ENCODE measurements at places on chromosomes 6 and 20. TPM values are rescaled to one million over a fixed set of nuclear protein-coding genes. Genes with fewer than 3 reads are reported as not detected.

ZC2HC1B gene
- total RNA-seq, result not detected

EYS gene
- not detected for total RNA-seq

CDSN gene
- 0.28 TPM for total RNA-seq

LIN28B gene
- total RNA-seq, result not detected

HELZ2 gene
- total RNA-seq, result 50.3 TPM

RIMS4 gene
- 2.4 TPM for total RNA-seq

HRH3 gene
- total RNA-seq, result not detected

ZNF184 gene
- total RNA-seq, result 3.4 TPM

DNA sequence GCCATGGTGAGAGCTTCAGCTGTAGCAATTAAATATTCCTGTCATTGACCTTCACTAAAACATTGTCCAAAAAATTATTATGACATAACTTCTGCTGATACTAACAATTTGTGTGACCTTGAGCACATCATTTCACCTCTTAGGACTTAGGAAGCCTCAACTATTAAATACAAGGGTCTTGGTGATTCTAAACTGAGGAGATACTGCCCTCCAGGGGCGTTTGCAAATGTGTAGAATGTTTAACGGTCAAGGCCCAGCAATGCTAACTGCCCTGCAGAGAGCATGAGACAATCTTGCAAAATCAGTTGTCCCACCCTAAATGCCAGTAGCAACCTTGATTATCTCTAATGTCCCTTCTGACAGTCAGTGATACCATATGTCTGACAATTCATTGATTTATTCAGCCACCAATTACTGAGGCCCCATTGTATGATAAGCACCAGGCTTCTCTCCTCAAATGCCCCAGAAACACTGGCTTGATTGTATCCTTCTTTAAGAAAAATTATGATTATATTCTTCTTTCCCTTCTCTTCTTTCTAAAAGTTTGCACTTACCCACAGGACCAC, 284.1 kb upstream of the PLN start:
- no peak for DNase-seq

DNA sequence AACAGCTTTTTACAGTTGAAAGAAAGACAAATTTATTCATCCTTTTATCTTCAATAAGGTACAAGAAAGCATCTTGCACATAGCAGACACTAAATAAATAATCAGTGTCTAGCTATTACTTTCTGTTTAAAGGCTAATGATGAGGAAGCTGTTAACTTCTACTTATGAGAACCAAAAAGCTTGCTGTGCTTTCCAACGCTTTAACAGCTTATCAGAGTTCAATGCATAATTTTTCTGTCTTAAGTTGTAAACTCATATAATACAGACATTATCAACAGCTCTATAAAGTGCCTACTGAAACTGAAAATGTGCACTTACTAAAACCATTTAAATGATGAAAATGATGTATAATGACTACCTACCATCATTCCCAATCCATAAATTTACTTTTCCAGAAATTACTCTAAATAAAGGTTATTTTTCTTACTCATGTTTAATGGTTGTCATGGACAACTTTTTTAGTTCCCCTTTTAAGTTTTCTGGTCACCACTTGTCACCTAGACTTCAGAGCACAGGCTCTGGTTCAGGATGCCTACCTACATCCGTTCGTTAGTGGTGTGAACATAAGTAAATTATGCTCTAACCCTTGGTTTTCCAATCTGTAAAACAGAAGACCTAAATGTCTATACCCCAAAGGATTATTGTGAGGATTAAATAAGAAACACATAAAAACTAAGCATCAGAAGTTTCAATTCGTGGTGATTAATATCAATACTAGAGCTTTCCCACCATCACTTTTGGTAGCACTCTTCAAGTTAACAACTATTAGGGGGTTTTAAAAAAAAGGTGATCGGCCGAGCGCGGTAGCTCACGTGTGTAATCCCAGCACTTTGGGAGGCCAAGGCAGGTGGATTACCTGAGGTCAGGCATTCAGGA, 8.0 kb downstream of the PNISR start:
- no peak for DNase-seq

DNA sequence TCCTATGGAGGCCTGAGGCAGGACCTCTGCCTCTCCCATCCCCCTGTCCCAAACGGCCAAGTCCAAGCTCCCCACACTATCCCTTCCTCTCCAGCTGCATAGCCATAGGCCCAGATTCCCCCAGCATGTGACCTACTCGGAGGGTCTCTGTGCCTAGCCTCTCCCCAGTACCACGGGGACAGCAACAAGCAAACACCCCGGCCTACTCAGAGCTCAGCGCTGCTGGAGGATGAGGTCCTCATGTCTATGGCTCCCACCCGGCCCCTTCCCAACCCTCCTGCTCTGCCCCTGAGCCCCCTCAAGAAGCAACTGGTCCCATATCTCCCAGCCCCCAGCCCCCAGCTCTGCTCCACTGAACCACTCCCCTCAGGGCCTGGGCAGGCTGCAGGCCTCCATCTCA, 24.2 kb downstream of the RNASET2 start:
- DNase-seq, result no peak

- no peak for DNase-seq
Observed at GRCh38 chr20:8722277-8722928, 346.5 kb upstream of the PLCB4 start.

DNA sequence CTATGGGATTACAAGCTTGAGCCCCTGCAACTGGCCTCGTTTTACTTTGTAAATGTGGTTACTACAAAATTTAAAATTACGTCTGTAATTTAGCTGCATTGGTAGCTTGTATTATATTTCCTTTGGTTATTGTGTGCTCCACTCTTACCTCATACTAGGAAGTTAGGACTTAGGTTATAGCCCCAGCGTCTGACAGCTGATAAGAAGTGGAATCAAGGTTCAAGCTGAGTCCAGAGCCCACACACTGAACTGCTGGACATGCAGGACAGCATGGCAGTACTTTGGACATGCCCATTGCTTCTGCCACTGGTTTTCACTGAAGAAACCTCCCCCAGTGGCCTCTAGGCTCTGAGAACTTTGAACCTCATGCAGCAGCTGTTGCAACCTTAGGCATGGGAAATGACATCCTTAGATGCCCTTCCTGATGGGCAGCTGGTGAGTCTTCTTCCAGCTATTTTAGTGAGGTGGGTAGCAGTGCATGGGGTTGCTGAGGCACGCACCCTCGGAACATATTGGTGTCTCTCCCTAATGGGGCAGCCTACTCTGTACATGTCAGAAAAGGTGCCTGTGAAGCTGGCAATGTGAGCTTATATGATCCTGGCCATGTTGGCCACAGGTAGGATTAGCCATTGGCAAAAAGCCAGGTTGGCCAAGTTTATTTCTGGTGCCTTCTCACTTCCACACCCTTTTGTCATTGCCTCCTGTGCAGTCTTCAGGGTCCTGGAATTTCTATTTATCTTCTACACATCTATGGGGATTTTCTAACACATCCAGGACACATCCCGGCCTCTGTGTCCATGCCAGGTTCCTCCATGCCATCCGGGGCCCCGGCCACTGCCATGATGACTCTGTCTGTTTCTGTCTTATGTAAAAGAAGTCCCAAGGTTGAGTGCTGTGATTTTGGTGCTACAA, 85.3 kb downstream of the CDS2 start:
- DNase-seq, result no peak

- DNase-seq, result no peak
Observed at GRCh38 chr6:149864578-149865535, 698 bp upstream of the LRP11 start.

DNA sequence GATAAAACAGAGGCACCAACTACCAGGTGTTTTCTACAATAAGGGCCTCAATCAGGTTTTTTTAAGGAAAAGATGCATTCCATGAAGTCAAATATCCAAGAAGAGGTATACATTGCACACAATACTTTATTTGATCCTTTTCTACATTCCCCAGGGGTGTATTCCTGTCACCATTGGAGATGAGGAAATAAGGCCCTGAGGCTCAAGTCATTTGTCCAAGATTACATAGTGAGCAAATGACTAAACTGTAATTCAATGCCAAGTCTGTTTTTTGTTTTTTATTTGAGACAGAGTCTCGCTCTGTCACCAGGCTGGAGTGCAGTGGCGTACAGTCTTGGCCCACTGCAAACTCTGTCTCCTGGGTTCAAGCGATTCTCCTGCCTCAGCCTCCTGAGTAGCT, 69.2 kb upstream of the CDYL start:
- no peak for DNase-seq

- DNase-seq, result no peak
Observed at GRCh38 chr6:44061375-44062104, 65.7 kb downstream of the MRPL14 start.

DNA sequence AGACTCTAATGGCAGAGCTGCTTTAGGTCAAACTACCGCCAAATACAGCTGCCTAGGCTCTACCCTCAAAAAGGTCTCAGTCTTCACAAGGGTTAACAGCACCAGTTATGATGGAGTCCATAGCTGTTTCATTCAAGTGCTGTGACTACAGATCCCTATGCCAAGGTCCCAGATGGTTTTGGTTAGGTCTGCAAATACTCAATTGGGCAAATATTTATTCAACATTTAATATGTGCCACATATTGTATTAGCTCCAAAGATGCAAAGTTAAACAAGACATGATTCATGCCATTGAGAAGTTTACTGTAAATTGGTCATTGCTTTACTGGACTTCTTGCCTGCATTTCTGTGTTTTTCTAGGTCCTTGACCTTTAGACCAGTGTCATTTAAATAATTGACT, 55.8 kb upstream of the TFAP2D start:
- DNase-seq, result no peak

DNA sequence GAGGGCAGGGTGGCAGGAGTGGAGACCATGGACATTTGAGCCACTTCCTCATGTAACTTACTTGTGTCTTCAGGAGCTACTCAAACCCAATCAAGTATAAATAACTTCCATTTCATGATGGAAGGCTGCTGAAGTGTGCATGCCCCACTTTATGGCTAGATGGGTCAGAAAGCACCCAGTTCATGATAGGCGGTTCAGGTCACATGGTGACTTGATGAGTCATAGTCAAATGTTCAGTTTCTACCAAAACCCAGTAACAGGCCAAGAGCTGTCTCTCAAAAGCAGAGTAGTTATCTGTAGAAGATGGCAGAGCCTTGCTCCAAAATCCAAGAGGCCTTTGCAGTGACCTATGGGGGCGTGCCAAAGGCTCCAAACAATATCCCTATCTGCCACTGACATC, 133.7 kb upstream of the TENT5A start:
- DNase-seq, result no peak

DNA sequence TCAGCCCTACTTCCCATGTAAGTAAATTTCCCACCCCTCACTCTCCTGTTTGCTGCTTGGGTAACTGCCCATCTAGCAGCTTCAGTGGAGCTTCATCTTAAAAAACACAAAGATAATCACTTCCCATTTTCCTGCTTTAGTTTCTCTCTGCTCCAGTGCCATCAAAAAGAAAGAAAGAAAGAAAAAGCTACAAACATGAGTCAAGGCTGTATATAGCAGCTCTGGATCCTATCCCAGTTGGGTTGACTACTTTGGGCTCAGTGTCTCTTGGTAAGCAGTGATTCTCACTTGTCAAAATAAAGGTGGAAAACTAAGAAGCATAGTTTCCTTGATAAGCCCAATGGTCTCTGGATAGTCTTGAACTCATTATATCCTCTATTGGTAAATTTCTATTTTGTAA, 48.7 kb upstream of the SRPK1 start:
- DNase-seq, result no peak

DNA sequence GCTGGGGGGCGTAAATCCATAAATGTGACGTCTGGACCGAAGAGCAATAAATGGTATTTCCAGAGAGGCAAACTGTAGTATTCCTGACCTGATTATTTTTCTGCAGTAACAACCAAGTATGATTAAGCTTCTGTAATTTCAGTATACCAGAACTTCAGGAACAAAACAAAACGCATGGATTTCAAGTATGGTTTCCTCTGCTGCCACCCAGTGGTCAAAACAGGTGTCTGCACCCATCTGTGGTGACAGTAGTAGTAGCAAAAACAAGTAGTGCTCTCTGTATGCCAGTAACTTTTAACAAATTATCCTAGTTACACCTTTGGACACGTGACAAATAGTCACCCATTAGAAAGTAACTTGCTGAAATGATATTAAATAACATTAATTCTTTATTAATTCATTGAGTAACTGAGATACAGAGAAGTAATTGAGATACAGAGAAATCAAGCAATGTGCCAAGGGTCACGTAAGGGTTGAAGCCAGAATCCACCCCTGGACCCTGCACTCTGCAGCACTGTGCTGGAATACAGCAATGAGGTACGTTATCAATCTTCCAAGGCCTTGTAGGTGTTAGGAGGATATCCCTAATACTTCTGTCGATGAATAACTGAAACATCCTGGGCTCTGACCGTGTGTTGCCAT, 7.9 kb downstream of the CALHM4 start:
- peak; percentile 33 for DNase-seq

DNA sequence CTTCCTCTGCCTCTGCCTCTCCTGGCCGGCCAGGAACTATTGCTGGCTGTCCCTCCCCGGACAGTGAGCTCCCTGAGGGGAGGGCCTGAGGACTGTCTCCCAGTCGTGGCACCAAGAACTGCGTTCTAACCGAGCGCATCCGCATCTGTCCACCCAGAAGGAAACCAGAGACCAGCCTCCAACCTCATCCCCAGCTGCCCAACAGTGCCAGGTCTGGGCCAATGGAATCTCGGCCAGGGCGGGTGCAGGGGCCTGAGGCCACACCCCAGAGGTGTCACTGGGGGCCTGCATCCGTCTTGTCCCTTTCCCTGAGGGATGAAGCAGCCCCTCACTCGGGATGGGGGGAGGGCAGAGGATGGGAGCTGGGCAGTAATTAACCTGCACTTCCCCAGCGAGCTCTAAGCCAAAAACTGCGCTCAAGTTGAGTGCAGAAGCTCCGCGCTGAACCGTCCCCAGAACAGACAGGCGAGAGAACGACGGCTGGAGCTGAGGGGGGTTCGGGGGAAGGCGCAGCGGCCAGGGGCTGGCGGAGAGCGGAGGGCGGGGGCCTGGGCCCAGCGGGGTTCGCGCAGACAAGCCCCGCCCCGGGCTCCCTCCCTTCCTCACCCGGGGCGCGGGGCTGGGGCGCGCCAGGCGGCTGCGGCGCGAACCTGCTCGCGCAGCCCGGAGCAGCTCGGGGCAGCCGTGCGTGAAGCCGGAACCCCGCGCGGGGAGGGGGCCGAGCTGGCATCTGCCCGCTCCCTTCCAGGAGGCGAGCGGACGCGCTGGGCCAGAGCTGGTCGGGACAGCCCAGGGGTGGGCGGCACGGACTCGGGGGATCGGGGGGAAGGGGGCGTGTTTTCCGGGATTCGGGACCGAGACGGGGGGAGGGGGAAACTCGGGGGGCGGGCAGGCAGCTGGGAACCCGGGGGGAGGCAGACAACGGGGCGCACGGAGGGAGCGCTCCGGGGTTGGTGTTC, 1.4 kb downstream of the TFEB start:
- no peak for DNase-seq

DNA sequence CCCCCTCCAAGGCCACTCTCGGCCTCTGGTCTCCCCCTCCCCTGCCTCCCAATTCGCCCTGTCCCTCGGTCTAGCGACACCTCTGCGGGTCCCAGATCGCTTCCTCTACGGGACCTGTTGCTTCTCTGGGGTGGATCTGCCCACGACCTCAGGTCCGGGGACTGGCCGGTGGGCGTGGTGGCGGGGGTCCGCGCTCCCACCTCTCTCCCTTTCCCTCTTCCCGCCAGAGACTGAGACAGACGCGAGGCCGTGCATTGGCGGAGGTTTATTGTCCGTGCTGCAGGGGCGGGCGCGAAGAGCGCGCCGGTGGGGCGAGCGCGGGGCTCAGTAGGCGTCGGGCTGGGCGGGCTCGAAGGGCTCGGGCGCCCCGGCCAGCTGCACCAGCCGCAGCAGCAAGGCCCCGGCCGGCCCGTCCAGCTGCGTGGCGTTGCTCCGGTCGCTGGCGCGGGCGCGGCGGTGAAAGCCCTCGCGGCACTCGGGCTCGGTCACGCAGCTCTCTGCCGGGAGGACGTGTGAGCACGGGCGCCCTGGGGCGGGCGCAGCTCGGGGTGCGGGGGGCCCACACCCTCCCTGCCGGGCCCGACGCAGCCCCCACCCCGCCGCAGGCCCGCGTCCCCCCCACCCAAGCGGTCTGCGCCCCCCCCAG, 2.1 kb downstream of the AVP start:
- DNase-seq, result no peak

Data from thoracic aorta (tissue), 2 donors.